ENCODE measurements at places on chromosomes 7 and 10.

DNA sequence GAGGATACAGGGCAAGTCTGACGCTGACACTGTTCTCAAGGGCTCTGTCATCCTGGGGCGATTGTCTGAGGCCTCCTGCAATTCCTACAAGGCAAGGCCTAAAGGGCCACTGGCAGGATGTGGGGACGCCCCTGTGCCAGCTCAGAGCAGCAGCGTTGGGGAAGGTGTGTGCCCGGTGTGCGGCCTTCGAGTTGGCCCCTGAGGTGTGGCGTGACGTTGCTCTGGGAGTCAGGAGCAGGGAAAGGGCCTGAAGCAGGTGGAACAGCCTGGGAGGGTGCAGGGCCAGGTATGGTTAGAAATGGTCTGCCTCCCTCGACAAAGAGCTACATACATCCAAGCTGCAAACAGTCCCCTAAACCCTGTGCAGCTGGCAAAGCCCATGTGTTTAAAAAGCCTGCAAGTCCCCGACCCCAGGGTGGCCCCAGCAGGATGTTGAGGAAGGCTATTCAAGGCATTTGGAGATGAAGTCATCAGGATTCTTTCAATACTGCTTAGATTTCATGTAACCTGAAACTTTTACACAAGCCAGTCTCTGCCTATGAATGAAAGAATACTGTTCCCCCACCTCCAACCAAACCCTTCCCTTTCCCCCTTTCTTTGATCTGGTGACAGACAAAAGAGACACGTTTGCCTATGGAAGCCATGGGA lies 142.5 kb upstream of the TNS3 start:
- DNase-seq, result no peak

- no peak for DNase-seq
Measured at GRCh38 chr10:8563478-8563877, 509.0 kb downstream of the GATA3 start.

DNA sequence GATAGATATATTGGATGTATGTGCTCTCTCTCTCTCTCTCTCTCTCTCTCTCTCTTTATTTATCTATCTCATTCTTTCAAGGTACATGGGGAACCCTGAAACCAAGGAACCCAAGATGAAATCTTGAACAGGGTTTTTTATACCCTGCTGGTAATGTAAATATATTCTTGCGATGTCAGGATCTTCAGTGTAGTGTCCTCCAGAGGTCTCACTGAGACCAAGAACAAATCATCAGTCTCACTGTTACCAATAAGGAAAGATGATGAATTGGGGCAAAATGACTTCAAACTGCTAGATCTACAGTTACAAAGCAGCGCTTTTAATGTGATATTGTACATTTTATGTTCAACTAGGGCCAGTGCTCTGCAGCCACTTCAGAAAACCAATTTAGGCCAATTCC lies 423.5 kb downstream of the ANKRD7 start:
- DNase-seq, result no peak

DNA sequence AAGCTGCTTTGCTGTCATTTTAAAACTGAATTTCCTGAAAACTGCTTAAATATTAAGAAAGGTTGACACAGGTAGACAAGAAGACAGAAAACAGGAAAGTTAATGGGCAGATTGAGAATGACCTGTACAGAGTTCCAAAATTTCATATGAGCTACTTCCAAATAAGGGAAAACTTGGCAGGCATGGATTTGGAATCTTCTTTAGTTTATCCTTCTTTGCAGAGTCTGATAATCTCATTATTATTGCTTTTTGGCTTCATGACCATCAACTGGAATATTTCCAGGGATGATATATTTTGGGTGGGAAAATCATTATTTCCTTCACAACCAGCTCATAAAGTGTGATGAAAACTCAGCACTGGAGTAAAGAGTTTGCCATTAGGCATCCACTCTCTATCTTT lies 346.5 kb upstream of the NPVF start:
- no peak for DNase-seq

DNA sequence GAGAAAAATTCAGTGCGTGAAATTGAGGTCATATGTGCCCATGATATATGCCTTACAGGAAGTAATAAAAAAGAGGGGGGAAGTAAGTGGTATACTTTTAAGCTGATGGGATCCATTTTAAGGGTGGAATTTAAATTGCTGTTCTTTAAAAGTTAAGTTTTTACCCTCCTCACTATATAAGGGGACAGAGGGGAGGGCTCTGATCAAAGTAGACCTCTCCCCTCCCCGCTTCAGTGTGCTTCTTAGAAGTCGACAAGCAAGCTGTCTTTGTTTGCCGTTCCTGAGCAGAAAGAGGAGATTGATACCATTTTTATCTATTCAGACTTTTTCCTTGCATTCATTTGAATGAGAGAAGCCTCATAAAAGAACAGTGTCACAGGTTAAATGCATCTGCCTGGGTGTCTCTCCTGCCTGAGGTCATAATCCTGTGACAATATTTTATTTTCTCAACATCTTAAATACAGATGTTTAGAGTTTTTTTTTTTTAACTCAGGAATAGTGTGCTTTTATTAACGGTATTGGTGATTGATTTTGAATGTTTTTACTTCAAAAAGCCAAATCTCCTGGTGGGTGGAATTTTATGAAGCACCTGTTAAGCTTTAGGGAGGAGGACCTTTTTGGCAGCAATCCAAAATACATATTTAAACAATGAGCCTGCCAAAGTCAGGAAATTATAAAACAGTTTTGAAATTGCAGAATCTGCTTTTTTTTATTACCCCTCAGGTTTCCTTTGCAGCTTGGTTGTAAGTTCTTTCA lies 141.7 kb downstream of the KAT6B start:
- no peak for DNase-seq

GRCh38 chr10:5387169-5387568 lies 17.5 kb downstream of the TUBAL3 start:
- DNase-seq, result no peak

DNA sequence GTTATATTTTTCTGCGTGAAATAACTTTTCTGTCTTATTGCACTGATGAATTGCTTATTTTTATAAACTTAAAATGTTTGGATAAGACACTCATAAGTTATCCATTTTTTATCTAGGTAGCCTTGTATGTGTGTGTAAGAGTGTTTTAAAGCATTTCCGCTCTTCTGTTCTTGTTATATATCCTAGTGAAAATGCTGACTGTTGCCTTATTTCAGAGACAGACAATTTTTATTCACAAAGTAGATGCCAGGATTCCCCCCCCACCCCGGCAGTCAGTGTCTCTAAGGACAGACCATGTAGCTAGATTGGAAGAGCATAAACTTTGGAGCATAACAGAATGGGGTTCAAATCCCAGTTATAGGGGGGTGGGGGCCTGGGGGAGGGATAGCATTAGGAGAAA lies 1.6 kb downstream of the SMC3 start:
- no peak for DNase-seq

DNA sequence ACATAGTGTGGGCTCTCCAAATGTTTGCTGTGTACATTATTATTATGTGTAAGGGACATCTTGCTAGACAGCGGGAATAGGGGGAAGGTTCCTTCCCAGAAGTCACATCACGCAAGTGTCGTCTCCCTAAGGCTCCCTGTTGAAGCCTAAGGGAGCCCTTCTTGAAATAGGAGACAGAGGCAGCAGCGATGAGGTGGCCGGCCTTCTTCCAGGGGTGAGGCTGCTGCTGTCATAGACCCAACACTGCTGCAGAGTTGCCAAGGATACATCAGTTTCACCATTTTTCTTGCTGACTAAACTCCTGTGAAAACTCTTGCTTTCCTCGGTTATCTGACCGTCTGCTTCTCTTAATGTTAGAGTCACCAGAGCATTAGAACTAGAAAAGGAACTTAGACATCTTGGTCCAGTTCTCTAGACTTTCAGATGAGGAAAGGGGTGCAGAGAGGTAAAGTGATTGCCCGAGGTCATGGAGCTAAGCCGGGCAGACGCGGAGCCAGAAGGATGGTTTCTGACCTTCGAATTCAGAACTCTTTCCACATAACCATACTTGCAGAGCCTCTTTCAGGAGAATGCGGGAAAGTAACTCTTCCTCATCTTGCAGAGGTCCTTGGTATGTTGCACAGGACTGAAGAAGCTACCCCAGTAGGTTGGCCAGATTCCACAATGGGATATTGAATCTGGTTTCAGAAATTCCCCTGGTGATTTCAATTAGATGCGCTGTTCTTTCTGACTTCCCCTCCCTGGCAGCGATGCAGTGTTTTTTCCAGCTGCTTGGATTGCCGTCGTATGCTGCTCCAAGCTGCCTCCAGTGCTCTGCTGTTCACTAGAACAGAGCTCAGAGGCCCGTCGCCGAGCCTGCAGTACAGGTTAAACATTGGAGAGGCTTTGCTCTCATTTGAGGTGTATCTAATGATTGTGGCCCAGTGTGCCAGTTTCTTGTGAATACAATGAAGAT lies 217.1 kb downstream of the CAMK1D start:
- no peak for DNase-seq

DNA sequence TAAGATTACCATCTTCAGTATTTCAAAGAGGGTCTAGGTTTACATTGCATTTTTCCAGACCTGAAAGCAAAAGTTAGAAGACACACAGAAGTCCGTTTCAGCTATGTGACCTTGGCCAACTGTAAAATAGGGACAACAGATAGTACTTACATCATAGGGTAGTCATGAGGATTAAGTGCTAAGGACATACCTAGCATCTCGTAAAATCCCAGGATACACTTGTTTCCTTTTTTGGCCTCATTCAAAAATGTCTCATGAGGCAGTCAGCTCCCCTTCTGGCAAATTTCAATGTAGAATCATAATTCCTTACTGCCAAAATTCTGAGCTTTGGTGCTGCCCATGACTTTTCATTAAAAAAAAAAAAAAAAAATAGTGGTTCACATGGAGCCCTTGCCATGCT lies 6.4 kb upstream of the DUSP5 start:
- DNase-seq, result no peak

GRCh38 chr7:136502162-136502561 lies 366.3 kb upstream of the CHRM2 start:
- no peak for DNase-seq

GRCh38 chr10:6625428-6625827 lies 45.4 kb upstream of the PRKCQ start:
- no peak for DNase-seq

DNA sequence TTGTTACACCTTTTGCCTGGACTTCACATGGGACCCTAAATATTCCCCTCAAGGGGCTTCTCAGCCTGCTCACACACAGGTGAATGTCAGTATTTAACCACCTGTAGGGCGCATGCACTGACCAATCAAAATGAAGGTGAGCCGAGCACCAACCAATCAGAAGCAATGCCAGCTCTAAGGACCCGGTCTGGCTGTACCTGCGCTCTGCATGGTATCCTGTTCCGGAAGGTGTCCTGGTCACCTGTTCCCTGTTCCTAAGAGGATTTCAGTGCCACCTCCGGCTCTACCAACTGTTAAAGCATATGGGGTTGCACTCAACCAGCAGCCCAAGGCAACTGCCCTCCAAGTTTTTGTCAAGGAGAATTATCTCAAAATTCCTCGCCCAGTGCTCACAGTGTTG lies 18.4 kb upstream of the CALN1 start:
- no peak for DNase-seq

DNA sequence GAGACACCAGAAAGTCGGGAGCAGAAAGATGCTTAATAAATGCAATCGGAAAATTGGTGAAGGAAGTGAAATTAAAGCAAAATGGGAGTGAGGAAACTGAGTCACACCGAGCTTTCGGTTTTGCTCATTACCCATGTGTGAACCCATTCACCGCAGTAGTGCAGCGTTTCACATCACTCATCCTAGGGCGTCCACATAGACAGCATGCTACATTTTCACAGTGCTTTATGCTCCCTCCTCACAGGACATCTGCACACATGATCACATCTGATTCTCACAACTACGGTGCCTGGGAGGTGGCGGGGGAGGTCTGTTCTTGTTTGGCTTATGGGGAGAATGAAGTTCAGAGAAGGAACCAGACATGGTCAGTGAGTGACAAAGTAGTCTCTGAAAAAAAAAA lies 36.6 kb upstream of the ATP6V0A4 start:
- DNase-seq, result no peak

DNA sequence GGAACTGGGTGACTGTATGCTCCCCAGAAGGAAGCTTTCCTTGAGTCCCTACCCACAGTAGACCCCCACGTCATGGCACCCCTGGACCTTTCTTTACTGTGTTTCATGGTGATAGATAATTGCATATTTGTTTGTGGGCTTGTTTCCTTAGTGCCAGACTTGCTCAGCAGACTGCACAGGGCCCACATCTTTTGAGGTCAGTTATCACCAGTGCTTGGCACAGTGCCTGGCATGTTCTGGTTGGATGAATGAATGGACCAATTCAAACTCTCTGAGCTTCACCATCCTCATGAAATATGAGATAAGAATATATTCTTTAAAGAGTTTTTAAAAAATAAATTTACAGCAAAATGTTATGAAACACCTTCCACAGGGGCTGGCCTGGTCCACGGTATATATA lies 78.4 kb upstream of the EMX2 start:
- no peak for DNase-seq

DNA sequence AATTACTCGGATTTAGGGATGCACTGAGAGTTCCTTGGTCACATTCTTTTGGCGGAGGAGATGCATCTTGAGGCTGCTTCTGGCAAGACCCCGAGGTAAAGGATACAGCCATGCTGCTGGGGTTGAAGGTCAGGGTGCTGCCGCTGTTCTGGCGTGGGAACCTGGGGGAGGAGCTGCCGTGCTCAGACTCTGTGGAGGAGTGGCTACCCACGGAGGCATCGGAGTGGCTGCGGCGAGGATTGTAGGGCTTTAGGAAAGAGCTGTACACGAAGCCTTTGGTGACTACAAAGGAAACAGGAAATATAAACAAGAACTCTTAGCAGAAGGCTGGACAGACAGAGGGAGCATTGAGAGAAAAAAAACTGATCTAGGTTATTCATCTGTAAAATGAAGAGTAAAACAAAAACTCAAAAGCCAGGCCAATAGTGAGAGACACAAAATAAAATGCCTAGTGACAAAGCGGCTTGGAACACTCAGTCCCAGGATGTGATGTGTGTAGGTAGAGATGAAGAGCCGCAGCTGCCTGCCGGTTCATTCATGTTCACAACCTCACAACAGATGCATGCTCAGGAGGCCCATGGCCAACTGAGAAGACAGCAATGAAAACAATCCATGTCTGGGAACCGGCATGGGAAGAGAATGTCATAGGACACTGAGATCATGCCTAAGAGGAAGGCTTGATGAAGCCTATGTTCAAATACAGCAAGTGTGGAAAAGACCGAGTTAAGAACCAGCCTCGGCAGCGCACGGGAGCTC lies 97.8 kb downstream of the ABCC2 start:
- no peak for DNase-seq

DNA sequence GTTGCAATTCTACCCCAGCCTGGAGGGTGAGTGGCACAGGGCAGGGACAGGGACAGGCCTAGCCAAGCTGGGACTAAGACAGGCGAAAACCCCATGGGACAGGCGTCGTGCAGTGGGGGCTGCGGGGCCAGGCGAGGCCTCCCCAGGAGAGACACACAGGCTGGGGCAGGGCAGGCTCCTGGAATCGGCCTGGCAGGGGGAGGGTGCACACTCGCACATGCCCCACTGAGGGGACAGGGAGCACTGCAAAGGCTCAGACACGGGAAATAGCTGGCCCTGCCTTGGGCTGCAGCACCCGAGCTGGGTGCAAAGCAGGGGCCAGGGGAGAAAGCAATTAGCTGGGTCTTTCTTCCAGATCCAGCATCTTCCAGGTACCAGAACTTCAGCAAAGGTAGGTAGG lies 10.4 kb downstream of the LAT2 start:
- no peak for DNase-seq

All from activated CD4-positive, alpha-beta T cell treated with anti-CD3 and anti-CD28 coated beads, Interleukin-2, amount 50 U/mL, for 24 hours (primary cell).